B cell (primary cell): ENCODE measurements at places on chromosomes 6 and 20. TPM values are rescaled to one million over a fixed set of nuclear protein-coding genes. Genes with fewer than 3 reads are reported as not detected.
A peak's percentile ranks its signal among the peaks of the same experiment; 100 is the strongest.

GRCh38 chr20:36624944-36625324, 19.4 kb downstream of the RAB5IF start:
- DNase-seq = no peak
- no peak overlapping the region for H3K4me3 ChIP-seq
- no peaks in the 10 kb centered on the region for H3K27me3 ChIP-seq
- peaks cover 5% of the 10 kb centered on the region for H3K4me1 ChIP-seq

The CLIC1 gene
- polyA plus RNA-seq = 178 and 290 TPM in 2 replicates

GRCh38 chr6:115302731-115303130, 758.0 kb downstream of the FRK start:
- H3K27ac ChIP-seq = no peak overlapping the region
- no peaks in the 10 kb centered on the region for H3K36me3 ChIP-seq
- H3K4me1 ChIP-seq = no peaks in the 10 kb centered on the region
- no peak overlapping the region for H3K4me3 ChIP-seq
- no peak for DNase-seq

The RIPOR3 gene
- polyA plus RNA-seq = 0.09 TPM in 1 of 2 replicates, not detected in the other

The GPX5 gene
- not detected in 2 replicates for polyA plus RNA-seq

GRCh38 chr6:6815732-6816131, 227.2 kb downstream of the LY86 start:
- H3K36me3 ChIP-seq = no peaks in the 10 kb centered on the region
- H3K4me1 ChIP-seq = peaks cover 15% of the 10 kb centered on the region
- no peak overlapping the region for H3K27ac ChIP-seq

DNA sequence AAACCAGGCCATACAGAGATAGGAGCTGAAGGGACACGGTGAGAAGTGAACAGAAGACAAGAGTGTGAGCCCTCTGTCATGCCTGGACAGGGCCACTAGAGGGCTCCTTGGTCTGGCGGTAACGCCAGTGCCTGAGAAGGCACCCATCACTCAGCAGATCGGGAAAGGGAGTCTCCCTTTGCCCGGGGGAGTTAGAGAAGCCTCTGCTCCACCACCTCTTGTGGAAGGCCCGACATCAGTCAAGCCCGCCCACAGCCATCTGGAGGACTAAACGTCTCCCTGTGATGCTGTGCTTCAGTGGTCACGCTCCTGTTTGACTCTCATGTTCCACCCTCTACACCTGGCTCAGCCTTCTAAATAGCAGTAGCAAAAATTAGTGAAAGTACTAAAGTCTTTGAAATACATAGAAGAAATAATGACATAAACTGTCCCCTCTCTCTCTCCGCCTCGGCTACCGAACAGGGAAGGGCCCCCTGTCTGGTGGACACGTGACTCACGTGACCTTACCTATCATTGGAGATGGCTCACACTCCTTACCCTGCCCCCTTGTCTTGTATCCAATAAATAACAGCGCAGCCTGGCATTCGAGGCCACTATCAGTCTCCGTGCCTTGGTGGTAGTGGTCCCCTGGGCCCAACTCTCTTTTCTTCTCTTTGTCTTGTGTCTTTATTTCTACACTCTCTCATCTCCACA, 66.7 kb downstream of the RPP21 start:
- H3K4me3 ChIP-seq = no peak overlapping the region
- H3K27me3 ChIP-seq = peaks cover 16% of the 10 kb centered on the region

- no peak overlapping the region for H3K4me3 ChIP-seq
- H3K27ac ChIP-seq = peak overlapping the region; percentile 95
- peaks cover 13% of the 10 kb centered on the region for H3K27me3 ChIP-seq
Measured at GRCh38 chr20:34705397-34706301, 1.5 kb downstream of the TP53INP2 start.

- H3K4me3 ChIP-seq = no peak overlapping the region
- H3K36me3 ChIP-seq = no peaks in the 10 kb centered on the region
- H3K27me3 ChIP-seq = no peaks in the 10 kb centered on the region
- no peaks in the 10 kb centered on the region for H3K4me1 ChIP-seq
- no peak overlapping the region for H3K27ac ChIP-seq
Measured at GRCh38 chr20:1291191-1291741, 25.2 kb downstream of the SNPH start.

DNA sequence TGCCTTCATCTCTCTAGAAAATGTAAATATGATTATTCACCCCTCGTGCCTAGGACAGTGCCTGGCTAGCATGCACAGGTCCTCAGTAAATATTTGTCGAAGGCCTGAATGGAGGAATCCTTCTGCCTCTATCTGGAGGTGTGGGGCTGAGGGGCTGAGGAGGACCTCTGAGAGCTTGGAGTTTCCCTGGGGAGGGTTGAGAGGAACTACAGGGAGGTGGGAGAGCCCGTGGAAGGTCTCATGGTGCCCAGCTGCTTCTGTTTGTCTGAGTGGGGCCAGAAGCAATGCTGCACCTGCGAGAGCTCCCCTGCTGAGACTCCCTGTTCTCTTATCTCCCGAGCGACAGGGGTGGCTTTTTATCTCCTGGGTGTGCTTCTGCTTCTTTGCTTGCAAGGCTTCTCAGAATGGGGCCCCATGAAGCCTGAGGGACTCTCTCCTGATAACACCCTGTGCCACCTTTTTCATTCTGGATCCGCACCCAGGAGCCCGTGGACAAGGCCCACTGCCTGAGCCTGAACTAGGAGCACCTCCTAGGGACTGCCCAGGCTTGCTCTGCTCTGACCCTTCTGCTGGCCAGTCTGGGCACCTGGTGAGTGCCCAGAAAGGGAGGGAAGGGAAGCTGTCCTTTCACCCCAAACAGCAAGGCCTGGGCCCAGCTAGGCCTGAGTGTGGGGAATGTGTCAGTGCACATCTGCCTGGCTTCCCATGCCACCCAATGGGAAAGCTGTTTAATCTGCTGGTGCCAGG, 2.4 kb downstream of the SLC29A1 start:
- no peak for DNase-seq
- H3K27ac ChIP-seq = no peak overlapping the region
- H3K4me3 ChIP-seq = no peak overlapping the region
- H3K27me3 ChIP-seq = no peaks in the 10 kb centered on the region
- H3K36me3 ChIP-seq = no peaks in the 10 kb centered on the region

- no peak overlapping the region for H3K4me3 ChIP-seq
- peaks cover 8% of the 10 kb centered on the region for H3K4me1 ChIP-seq
- peak; percentile 35 for DNase-seq
- H3K27ac ChIP-seq = no peak overlapping the region
Measured at GRCh38 chr6:2760882-2761842, 4.0 kb upstream of the WRNIP1 start.

The MATN4 gene
- not detected in 2 replicates for polyA plus RNA-seq
